Adrenal gland (tissue), 19 donors: ENCODE measurements at places on chromosomes 13 and 19. TPM values are rescaled to one million over a fixed set of nuclear protein-coding genes. Genes with fewer than 3 reads are reported as not detected.

Gene MAST3
- polyA plus RNA-seq = 1.8 TPM

DNA sequence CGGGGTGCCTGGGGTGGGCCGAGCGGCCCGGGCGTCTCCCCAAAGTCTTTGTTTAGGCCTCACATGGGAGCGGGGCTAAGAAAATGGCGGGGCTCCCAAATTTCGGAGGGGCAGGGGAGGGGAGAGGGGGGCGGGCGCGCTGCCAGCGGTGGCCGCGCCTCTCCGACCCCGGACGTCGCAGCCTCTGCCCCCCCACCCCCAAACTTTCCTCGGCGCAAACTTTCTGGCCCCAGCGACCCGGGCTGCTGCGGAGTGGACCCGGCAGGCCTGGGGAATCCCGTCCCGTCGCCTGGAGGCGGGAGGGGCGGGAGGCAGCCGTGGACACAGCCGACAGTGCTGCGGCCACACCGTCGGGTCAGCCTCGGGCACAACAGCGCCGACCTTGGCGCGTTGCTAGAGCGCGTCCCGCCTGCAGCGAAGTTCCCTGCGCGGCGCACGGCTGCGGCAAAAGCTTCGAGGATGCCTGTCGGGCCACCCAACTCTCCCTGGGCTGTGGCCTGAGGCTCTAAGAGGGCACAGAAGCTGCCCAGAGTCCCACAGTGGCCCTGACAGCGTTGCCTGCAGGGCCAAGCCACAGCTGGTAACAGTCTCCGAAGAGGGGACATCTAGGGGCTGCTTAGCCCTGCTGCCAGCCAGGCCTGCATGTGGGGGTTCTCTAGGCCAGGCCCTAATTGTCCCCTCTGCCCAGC is 1.3 kb downstream of the NFIX start:
- peaks cover 8% of the 10 kb centered on the region for H3K4me1 ChIP-seq
- peak overlapping the region; percentile 33 for H3K4me3 ChIP-seq
- H3K36me3 ChIP-seq = no peaks in the 10 kb centered on the region
- no peaks in the 10 kb centered on the region for H3K27me3 ChIP-seq
- peak; percentile 57 for DNase-seq

Gene C19orf73
- polyA plus RNA-seq = 8.2 TPM

Gene ADGRE1
- polyA plus RNA-seq = 0.16 TPM

DNA sequence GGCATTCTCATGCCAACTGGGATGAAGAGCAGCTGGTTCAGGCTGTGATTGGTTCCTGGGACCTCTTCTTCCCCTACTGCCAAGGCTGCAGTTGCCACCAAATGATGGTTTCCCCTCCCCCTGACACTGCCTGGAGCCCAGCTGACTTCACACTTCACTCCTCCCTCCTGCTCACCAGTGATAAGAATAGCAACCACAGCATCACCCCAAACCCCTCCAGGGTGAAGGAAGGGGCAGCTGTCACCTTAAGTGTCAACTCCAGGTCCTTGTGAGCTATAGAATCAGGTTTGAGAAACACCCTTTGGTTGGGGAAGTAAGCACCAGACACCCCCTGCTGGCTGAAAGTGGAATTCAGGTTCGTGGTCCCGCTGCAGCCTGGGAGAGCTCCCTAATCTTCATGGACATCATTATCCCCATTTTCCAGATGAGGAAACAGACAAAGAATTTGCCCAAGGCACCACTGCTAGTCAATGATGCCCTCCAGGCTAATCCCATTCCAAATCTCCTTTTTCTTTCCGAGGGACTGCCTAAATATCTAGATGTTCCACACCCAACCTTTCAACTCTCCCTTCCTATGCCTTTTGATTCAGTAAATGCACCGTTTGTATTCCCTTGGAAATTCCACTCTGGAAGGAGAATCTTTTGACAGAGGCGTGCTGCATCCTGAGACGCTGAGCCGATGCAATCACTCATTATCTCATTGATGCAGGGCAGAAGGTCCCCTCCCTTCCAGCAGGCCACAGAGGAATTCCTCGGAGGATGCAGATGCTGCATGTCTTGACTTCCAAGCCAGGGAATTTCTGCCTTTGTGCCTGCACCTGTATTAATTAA is 50.6 kb upstream of the UQCRFS1 start:
- no peaks in the 10 kb centered on the region for H3K27me3 ChIP-seq
- no peak overlapping the region for H3K27ac ChIP-seq
- no peak overlapping the region for H3K4me3 ChIP-seq
- no peaks in the 10 kb centered on the region for H3K4me1 ChIP-seq

Gene CYP2A7
- polyA plus RNA-seq = not detected

GRCh38 chr19:19226204-19226603 is 14.4 kb downstream of the NCAN start:
- H3K27me3 ChIP-seq = peaks cover 14% of the 10 kb centered on the region
- DNase-seq = no peak
- H3K36me3 ChIP-seq = no peaks in the 10 kb centered on the region
- H3K27ac ChIP-seq = no peak overlapping the region
- H3K4me1 ChIP-seq = peaks cover 8% of the 10 kb centered on the region

- H3K4me3 ChIP-seq = no peak overlapping the region
- DNase-seq = no peak
- no peaks in the 10 kb centered on the region for H3K4me1 ChIP-seq
- H3K36me3 ChIP-seq = no peaks in the 10 kb centered on the region
- H3K27me3 ChIP-seq = no peaks in the 10 kb centered on the region
- H3K27ac ChIP-seq = no peak overlapping the region
Measured at GRCh38 chr13:95368998-95369397, 67.7 kb upstream of the ABCC4 start.

DNA sequence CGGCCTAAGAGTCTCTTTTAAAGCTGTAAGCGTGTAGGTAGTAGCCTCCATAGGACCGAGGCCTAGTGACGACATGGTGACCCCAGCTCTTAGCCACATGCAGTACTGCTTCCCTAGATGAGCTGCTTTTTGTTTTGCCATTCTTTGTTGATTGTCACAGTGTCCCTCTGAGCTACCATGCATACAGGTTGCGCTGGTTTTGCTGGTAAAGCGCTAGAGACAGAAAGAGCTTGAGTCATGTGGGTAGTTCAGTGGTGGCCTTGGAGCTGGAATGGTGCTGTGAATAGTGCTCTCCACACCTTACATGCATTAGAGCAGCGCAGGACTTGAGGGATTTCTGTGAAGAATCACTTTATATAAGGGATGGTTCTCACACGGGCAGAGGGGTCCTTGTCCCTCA is 5.1 kb downstream of the HNRNPM start:
- no peak overlapping the region for H3K27ac ChIP-seq
- no peak overlapping the region for H3K4me3 ChIP-seq
- H3K36me3 ChIP-seq = peaks cover 17% of the 10 kb centered on the region
- H3K27me3 ChIP-seq = no peaks in the 10 kb centered on the region
- H3K4me1 ChIP-seq = peaks cover 81% of the 10 kb centered on the region

Gene MEIS3
- polyA plus RNA-seq = 2.1 TPM

DNA sequence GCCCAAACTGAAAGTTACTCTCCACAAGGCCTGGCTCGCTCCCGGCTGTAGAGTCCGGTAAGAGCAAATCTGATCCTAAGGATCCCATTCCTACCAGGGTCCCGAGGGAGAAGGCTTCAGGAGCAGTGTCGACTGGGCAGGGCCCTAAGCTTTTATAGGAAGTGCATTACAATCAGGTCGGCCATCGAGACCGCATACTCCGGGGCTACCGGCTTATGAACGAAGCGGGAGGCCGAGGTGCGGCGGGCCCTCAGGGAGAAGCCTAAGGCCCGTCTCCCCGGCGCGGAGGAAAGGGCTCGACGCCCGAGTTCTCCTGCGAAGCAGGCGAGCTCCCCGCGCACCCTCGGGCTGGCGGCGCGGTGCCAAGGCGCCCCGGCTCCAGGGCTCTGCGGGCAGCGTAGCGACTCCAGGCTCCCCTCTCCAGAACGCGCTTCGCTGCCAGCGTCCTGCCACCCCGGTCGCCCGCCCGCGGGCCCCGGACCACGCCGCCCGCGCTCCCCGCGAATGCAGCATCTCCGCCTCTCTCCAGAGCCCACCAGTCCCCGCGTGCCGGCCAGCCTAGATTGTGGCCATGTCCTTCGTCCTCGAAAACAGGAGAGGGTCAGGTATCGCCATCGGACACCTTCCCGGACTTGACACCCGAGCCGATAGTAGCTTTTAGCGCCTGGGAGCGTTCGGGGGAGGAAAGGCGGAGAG is 1.4 kb downstream of the EFNB2 start:
- peaks cover 9% of the 10 kb centered on the region for H3K27me3 ChIP-seq
- no peak overlapping the region for H3K4me3 ChIP-seq
- peaks cover 14% of the 10 kb centered on the region for H3K4me1 ChIP-seq
- DNase-seq = no peak

Gene PTGER1
- 1.9 TPM for polyA plus RNA-seq

DNA sequence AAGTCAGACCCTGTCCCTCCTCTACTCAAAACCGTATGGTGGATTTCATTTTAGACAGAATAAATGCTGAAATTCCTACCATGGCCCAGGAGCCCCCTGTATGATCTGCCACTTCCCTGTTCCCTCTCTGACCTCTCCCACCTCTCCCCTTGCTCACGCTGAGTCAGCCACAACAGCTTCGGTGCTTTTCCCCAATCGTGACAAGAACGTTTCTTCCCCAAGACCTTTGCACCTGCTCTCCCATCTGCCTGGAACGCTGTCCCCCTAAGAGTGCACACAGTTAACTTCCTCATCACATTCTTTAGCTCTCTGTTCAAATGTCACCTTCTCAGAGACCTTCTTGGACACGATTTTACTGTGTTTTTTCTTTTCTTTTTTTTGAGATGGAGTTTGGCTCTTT is 2.3 kb downstream of the VRK3 start:
- no peaks in the 10 kb centered on the region for H3K36me3 ChIP-seq
- H3K27ac ChIP-seq = no peak overlapping the region
- no peaks in the 10 kb centered on the region for H3K27me3 ChIP-seq
- DNase-seq = no peak
- peaks cover 29% of the 10 kb centered on the region for H3K4me1 ChIP-seq
- H3K4me3 ChIP-seq = no peak overlapping the region

Gene FPR1
- polyA plus RNA-seq = 13.0 TPM

Gene AMER2
- 0.11 TPM for polyA plus RNA-seq
